IMR-90 (cell line): ENCODE measurements at places on chromosomes 11 and 22.

- no peak for DNase-seq
These were observed 13.6 kb downstream of the PLA2G6 start for GRCh38 chr22:38167988-38168407.

GRCh38 chr11:48025293-48025983 is 45.1 kb downstream of the PTPRJ start:
- DNase-seq, result no peak

DNA sequence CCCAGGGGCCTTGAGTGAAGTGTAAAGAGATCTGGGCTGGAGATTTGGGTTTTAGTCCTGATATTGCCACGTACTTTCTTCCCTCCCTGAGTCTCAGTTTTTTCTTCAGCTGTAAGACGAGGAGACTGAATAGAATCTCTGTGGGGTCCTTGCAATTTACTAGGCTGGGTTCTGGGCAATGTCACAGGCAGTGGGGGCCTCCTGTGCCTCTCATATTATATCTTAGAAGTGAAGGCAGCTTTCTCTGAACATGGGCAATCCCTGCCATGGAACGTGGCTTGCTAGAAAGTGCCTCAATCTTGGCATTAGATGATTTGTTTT is 62.0 kb upstream of the PTPRJ start:
- no peak for DNase-seq

- peak; percentile 69 for DNase-seq
These were observed 98.3 kb upstream of the CHRM4 start for GRCh38 chr11:46489656-46490560.

DNA sequence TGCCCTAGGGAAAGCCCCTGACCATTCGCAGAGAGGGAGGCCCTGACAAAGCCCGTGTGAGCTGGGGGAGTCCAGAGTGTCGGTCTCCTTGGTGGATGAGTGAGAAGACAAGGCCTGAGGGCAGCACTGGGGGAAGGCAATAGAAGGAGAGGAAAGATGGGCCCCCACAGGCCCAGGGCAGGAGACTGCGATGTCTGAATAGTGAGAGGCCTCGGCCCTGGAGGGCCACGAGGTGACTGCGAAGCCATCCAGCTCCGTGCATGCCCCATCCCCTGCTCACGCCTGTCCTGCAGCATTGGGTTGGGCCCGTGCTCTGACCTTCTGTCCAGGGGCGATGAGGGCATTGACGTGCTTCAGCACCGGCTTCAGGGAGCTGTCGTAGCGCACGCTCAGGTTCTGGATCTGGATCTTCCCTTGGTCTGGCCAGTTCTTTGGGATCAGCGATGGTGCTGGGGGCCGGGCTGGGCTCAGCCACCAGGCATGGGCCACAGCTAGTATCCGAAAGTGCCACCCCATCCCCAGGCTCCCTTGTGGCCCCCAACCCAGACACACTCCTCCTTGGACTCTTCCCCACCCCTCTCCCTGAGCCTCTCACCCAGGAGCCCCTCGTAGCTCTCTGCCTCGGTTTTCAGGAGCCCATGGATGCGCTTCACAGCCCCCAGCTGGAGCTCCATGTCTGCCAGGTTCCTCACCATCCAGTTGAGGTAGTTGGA is 8.3 kb upstream of the KCNJ11 start:
- DNase-seq, result no peak

- peak; percentile 43 for DNase-seq
These were observed 642.6 kb upstream of the CCDC179 start for GRCh38 chr11:23502826-23503225.

- no peak for DNase-seq
These were observed 39.5 kb downstream of the TMPRSS5 start for GRCh38 chr11:113666584-113666983.

- peak; percentile 37 for DNase-seq
These were observed 744 bp downstream of the PACSIN3 start for GRCh38 chr11:47185305-47186075.

DNA sequence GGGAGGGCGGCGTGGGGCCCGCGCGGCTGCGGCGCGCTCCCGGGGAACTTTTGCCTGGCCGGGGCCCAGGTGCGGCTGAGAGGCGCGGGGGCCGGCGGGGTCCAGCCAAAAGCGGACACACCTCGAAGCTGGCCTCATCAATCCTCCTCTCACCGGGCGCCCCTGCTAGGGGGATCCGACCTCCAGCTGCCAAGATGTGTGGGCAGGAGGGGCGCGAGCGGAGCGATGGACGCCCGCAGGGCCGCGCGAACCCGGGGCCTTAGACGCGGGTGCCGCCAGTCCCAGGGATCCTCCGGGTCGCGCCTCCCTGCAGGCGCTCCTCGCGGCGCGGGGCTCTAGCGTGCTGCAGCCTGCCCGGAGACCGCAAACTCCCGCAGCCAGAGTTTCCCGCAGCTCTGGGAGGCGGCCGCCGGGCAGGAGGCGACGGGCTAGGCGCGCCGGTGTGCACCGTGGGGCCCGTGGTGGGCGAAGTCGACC is 785 bp downstream of the IGSF9B start:
- DNase-seq, result no peak

DNA sequence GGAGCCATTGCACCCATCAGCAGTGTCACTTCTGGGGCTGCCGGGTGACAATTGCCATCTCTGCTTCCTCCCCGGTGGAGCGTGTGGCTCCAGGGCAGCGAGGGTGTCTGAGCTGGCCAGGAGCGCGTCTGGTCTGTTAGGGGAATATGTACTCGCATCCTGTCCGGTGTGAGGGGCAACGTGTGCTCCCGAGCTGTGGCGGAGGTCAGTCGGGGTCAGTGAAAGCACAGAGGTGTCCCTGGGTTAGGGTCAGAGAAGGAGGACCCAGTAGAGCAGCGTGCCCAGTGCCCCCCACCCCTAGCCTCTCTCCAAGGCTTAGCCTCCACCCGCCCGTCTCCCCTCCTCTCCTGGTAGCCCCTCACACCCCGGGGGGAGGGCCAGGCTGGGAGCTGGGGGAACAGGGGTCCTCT is 1.5 kb downstream of the CLCF1 start:
- DNase-seq, result no peak

DNA sequence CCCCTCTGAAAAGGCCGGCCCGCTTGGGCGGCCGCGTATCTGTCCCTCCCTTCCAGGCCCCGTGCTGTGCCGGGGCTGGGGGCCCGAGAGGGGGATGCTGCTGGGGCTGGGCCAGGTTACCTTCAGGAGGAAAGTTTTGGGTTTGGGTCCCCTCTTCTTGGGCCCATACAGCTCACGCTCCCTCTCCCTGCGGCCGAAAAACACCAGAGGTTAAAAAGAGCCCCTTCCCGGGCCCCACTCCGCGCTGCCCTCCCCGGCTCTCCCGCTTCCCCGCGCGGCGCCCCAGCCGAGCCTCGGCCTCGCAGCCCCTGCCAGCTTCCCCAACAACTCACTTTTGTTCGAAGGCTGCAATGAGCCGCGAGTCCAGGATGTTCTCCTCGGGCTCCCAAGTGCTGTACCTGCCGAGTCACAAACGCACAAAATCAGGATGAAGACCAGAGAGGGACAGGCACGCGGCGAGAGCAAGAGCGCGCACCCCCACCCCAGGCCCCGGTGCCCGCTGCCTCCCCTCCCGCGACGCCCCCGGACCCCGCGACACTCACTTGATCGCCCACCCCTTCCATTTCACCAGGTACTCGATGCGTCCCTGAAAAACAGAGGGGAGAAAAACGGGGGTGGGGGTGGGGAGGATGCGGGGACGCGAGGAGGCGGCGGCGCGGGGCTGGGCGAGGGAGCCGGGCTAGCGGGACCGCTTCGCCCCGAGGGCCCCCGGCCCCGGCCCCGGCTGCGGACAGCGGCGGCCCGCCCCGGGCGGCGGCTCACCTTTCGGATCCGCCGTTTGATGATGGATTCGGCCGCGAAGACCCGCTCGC is 450 bp downstream of the CBX6 start:
- DNase-seq, result no peak

DNA sequence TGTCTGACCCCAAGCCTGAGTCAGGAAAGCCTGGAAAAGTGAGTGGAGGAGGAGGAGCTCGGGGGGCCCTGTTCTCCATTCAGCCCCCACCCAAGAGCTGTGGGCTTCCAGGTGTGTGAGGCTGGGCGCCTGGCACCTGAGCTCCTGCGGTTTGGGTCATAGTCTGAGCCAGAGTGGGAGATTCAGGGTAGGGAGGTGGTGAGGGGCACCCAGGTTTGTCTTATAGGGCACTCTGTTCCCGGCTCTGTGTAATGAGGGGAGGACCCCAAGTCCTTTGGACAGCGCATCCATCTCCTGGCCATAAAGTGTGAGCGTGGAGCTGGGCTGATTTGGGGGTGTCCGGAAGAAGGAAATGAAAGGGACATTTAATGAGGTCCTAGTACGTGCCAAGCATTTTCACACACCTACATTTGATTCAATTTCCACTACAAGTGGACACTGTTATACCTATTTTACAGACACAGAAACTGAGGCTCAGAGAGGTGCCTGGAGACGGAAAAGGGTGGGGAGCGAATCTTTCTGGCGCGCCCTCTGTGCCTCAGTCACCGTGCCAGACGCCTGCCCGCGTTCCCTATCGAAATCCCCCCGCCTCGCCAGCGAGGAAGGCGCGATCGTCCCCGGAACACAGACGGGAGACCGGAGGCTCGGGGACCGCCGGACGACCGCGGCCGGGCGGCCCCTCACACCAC is 1.2 kb downstream of the NPTXR start:
- DNase-seq, result no peak

- DNase-seq, result no peak
These were observed 16.4 kb upstream of the FLRT1 start for GRCh38 chr11:64019106-64020037.

- DNase-seq, result peak; percentile 33
These were observed 129.1 kb downstream of the DCDC1 start for GRCh38 chr11:31240340-31240904.
